Cardiac atrium fibroblast (primary cell): ENCODE measurements at places on chromosomes 13 and 19. TPM values are rescaled to one million over a fixed set of nuclear protein-coding genes. Genes with fewer than 3 reads are reported as not detected.

The GAPDHS gene
- total RNA-seq, result not detected in 2 replicates

The C1QTNF9B gene
- total RNA-seq, result 2.2 TPM in 1 of 2 replicates, not detected in the other

The IL4I1 gene
- not detected in 2 replicates for total RNA-seq

The GADD45B gene
- total RNA-seq, result 119 and 194 TPM in 2 replicates

The FBN3 gene
- not detected in 2 replicates for total RNA-seq

The ATP4A gene
- not detected in 2 replicates for total RNA-seq

The GTPBP3 gene
- total RNA-seq, result 12.5 and 16.7 TPM in 2 replicates

The U2AF2 gene
- total RNA-seq, result 88.6 and 122 TPM in 2 replicates

The METTL21C gene
- not detected in 2 replicates for total RNA-seq

The TINCR gene
- under 0.01 TPM in 1 of 2 replicates, not detected in the other for total RNA-seq

The WDR62 gene
- total RNA-seq, result 1.3 and 1.6 TPM in 2 replicates

The SIGLEC12 gene
- not detected in 2 replicates for total RNA-seq

The VAV1 gene
- total RNA-seq, result not detected in 2 replicates

The BEST2 gene
- total RNA-seq, result not detected in 2 replicates

The ERICH4 gene
- not detected in 2 replicates for total RNA-seq

The CAB39L gene
- 4.9 and 5.8 TPM in 2 replicates for total RNA-seq

The ZNF723 gene
- total RNA-seq, result not detected in 2 replicates

The C19orf85 gene
- not detected in 2 replicates for total RNA-seq

The GPR183 gene
- total RNA-seq, result not detected in 2 replicates

The BBC3 gene
- total RNA-seq, result 4.0 and 5.8 TPM in 2 replicates

The DIAPH3 gene
- total RNA-seq, result 4.9 and 10.5 TPM in 2 replicates

The CYP4F22 gene
- not detected in 2 replicates for total RNA-seq

The EEF2 gene
- total RNA-seq, result 3,114 and 3,417 TPM in 2 replicates

The CLDND2 gene
- not detected in 2 replicates for total RNA-seq

The ZNF584 gene
- 13.0 and 15.4 TPM in 2 replicates for total RNA-seq

The KLHL26 gene
- 11.6 and 17.8 TPM in 2 replicates for total RNA-seq

The ZNF626 gene
- 5.5 and 9.9 TPM in 2 replicates for total RNA-seq

The HAUS8 gene
- total RNA-seq, result 2.4 and 3.8 TPM in 2 replicates

The PTH2 gene
- not detected in 2 replicates for total RNA-seq
